H1 (cell line): ENCODE measurements at places on chromosomes 12 and 14. TPM values are rescaled to one million over a fixed set of nuclear protein-coding genes. Genes with fewer than 3 reads are reported as not detected.

The C14orf180 gene
- not detected in 2 replicates for total RNA-seq

DNA sequence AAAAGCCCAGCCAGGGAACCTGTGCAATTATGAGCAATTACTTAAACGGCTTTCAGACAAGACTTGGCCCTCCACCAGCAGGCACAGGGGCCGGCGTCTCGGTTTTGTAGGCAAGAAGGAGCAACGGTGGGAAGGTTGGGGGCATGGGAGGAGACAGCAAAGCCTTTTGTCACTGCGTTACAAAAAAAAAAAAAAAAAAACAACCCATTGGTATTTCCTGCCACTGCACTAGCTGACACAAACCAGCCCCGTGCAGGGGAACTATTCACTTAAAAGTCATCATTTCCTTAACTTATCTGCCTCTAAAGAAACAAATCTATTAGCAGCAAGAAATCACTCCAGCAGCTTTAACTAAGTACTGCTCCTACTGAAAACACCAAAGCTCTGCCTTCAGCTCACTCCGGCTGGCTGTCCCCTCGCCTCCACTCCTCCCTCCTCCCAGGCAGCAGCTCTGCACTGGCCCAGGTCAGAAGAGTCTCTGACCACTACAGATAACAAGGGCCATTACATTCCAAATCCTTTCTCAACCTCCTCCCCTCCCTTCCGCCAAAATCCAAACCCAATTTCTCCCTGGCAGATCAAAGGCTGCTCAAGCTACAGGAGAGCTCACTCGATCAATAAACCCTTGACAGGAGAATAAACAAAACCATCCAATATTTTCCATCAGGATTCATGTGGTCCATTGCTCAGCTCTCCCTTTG is 105.2 kb upstream of the CDKN3 start:
- DNase-seq, result no peak

The LRTM2 gene
- not detected in 2 replicates for total RNA-seq

GRCh38 chr12:24057920-24058476 is 108.5 kb upstream of the SOX5 start:
- DNase-seq, result no peak

DNA sequence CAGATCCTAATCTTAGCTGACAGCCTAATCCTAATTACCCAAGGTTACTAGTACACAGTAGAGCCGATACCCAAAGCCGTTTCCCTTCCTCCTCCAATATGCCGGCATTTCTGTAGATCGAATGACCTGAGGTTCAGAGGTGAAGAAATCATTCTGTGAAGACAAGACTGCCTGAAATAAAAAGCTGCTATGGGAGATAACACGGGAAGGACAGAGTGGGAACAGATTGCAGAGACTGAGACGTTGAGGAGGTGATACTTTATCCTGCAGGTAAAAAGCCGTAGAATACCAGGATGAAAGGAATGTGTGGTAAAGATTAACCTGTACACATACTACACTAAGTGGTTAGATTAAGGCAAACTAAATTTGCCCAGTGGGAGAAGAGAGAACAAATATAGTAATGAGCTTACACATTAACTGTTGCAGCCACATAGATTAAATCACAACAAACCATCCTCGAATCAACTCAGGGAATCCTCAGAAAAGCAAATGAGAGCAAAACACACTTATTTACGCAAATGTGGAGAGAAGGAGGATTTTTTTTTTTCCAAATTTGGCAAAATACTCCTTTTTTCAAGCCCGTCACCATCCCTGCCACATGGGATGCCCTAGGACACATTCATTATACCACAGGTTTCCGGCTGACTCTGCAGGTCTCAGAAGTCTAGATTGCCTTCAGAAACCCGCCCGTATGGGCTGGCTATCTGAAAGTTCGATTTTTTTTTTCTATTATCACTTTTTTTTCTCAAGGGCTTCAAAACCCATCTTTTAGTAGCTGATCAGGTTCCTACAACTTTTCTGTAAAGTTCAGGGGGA is 188.0 kb downstream of the TTC8 start:
- DNase-seq, result no peak

The ARHGEF25 gene
- 5.9 and 6.4 TPM in 2 replicates for total RNA-seq

- DNase-seq, result no peak
These were observed 30.4 kb upstream of the BEGAIN start for GRCh38 chr14:100617410-100618317.

The EIF5 gene
- total RNA-seq, result 323 and 328 TPM in 2 replicates

GRCh38 chr12:7073946-7074345 is 13.4 kb downstream of the C1S start:
- no peak for DNase-seq

DNA sequence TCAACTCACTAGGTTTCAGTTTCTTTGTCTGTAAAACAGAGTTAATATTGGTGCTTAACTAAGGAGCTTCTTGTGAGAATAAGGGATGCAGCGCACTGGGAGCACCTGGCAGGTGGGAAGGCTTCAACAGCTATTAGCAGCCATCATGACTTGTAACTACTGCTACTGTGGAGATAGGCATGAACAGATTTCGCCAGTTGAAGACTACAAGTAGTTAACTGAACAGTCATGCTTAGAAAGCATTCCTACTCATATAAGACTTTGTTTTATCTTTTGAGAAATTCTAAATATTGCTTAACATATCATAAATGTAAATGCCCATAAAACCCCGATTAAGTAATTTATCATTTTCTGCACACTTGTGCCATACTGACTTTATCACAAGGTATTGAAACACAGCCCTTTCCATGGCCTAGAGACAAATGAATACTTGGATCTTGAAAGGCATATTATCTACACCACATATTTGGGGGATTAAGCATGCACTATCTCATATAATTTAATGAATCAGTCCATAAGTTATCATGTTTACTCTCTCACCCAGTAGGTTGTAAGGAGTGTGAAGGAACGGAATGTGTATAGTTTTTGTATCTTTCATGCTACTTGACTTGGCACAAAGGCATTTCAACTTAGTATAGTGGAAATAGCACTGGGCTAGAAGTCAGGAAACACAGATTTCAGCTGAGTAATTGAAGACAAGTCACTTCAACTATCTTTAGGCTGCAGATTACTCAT is 16.1 kb downstream of the NTN4 start:
- no peak for DNase-seq

- no peak for DNase-seq
These were observed 283.5 kb downstream of the ZFP36L1 start for GRCh38 chr14:68509188-68509983.
